ENCODE measurements at places on chromosomes 11 and 22.

DNA sequence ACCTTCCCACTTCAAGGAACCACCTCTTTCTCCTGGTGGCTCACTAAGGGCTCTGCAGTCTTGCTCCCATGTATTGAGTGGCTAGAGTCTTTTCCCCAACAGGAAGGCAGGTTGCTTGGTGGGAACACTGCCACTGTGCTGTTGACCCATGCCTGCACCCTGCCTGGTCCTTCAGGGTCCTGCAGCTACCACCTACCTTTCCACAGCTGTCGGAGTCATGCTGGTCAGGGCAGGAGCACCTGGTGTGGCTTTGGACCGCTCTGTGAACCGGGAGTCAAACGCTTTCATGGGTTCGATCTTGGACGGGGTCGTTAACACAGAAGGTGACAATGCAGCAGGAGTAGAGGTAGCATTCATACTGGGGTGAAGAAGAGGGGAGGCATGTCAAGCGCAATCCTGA, 56.1 kb downstream of the HIRA start:
- no peak for DNase-seq

DNA sequence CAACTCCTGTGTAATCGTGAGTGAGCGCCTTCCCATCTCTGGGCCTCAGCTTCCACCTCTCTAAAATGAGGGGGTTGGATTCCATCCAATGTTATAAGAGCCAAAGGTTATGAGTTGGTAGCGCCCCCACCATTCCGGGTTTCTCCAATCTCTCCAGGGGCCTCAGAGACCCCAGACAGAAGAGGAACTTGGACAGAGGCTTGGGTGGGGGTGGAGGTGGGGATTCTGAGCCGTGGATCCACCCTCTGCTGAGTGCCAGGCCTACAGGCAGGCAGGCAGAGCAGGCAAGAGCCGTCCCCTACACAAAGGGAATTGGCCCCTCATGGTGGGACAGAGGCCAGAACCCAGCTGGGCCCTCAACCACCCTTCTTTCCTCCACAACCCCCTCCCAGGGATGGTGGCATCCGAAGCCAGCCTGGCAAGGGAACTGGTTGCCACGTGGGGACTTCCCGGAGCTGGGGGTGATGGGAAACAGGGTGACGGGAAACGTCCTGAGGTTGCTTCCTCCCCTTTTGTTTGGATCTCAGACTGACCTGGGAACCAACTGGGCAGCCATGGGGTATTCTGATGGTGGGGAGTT, 31.8 kb downstream of the TXN2 start:
- DNase-seq: no peak

DNA sequence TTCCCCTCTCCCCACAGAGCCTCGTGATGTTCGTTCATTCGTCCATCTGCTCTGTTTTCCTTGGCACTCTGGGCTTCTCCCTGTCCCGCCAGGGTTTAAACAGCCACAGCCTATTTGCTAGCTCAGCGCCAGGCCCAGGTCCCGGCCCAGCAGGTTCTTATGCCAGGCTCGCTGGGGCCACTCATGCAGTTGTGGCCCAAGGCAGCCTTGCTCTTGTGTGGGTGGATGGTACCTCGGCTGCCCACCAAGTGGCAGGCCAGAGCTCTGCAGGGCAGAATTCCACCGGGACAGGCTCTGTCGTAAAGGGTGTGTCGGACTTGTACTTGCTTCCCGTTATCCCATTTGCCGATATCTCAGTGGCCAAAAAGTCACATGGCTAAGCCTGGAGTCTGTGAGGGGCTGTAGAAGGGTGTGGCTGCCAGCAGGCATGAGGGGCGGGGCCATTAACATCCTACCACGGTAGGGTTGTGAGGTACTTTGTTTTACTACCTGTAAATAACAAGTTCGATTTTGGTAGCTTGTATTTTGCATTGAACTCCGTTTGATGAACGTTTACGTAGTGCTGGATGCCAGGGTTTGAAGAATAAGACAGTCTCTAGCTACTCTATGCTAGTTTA, 7.9 kb downstream of the FAM118A start:
- DNase-seq: no peak

GRCh38 chr11:2885017-2885677, 428 bp downstream of the CDKN1C start:
- DNase-seq: no peak

DNA sequence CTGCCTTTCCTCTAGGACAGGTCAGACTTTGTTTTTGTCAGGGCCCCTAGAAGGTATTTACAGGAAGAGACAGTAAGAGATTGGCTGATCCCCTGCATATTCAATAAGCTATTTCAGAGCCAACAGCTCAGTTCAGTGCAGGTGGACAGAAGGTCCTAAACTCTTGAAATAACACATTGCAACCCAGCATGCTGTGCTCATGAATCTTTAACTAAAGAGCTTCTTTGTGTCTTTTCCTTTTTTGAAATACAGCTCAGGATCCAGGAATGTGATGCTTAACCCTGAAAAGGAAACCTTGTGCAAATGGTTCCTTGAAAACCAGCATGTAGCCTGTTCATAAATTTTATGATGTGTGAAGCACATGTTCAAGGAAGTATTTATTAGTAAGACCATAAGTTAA, 43.9 kb downstream of the BBOX1 start:
- DNase-seq: no peak

DNA sequence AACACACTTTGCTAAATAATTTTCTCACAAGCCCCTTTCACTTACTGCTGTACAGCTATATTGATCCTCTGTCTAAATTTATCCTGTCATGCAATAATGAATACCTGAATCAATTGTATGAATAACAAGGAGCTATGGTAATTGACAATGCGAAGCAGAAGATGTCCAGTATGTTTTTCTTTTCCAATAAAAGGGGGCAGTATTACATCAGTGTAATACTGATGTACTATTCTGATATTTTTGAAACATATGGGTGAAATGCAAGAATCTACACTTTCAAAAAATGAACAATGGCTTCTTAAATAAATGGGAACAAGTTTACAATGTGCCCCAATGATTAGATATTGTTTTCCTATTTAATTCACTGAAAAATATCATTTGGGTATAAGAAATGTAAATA, 315.1 kb downstream of the SOX6 start:
- DNase-seq: no peak

GRCh38 chr11:69575296-69576068, 65.5 kb upstream of the CCND1 start:
- no peak for DNase-seq

- DNase-seq: no peak
Measured at GRCh38 chr11:70298243-70298915, 27.9 kb downstream of the PPFIA1 start.

GRCh38 chr11:58688789-58689503, 42.8 kb downstream of the GLYAT start:
- DNase-seq: no peak

GRCh38 chr11:124644426-124645280, 22.0 kb downstream of the TBRG1 start:
- peak; percentile 72 for DNase-seq

DNA sequence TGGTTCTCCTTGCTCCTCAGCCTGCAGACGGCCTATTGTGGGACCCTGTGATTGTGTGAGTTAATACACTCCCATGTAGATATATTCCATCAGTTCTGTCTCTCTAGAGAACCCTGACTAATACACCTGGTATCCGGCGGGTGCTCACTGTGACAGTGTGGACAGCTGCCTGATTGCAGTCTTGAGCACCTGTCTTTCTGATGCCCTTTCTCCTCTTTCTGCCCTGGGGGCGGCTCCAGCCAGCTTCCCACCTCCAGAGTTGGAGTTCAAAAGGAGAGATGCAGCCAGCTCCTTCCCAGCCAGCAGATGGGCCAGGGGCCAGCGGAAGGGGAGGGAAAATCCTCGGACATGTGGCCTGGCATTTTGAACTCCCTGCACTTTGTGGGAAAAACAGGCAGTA, 15.0 kb downstream of the SMIM38 start:
- DNase-seq: no peak

DNA sequence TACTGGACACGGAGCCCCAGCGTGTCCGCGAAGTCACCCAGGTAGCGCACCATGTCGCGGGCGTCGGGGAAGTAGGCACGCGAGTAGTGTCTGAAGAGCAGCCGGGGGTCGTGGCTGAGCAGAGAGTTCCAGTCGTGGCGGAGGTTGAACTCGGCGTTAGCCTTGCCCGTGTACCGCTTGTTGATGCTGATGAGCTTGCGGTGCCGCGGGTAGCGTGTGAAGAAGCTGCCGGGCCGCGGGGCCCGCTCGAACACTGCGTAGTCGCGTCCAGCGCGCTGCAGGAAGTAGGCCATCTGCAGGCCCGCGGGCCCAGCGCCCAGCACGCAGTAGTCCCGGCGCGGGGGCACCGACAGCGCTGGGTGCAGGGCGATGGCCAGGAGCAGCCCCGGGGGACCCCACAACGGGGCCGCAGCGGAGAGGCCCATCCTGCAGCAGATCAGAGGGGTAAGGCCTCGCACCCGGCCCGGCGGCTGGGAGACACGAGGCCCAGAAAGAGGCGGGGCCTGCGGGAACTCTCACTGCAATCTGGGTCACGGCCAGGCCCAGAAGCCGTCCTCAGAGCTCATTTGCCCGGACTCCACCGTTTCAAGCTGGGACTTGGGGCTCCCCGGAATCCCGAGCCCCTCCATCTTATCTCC, 723 bp downstream of the FOXRED2 start:
- no peak for DNase-seq

DNA sequence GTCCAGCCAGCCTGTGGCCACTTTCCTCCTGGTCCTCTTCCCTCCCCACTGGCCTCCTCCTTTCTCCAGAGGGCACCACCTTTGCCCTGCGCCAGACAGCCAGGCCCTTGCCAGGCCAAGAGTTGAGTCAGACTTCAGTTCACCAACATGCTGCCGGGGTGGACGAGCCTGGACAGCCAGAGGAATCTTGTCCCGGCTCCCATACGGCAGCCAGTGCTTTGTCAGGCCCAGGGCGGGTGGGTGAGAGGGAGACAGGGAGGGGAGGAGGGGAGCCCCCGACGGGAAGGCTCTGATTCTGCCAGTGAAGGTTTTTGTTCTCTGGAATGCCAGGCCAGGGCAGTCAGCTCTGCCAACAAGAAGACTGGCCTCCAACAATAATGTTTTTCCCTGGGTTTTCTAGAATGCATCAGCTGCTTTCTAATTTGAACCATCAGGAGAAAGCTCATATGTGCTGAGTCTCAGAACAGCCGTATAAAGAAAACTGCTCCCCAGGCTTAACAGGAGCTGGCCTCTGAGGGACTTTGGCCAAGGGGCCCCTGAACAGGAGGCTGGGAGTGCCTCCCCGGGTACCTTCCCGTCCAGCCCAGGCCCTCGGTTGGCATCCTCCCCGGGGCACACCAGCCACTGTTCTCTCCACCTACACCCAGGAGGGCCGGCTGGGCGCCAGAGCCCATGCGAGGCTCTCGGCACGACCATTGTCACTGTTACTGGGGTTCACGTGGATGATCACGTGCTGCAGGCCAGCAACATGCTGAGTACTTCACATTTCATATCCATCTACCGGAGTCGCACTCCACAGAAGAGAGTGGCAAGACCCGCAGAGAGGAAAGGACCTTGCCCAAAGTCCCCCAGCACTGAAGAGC, 28.6 kb downstream of the LIF start:
- no peak for DNase-seq

GRCh38 chr11:99268886-99269285, 248.1 kb downstream of the CNTN5 start:
- DNase-seq: no peak

DNA sequence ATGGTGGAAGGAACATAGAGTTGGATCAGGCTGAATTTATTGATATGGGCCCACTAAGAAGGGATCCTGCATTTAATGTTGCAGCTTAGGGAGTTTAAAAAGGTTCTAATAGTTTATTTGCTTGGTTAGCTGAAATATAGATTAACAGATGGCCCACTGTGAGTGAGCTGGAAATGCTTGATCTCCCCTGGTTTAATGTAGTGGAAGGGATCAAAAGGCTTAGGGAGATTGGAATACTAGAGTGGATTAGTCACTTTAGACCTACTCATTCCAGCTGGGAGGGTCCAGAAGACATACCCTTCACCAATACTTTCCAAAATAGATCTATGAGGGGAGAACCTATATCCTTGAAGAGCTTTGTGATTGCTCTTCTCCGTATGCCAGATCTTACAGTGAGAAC, 130.1 kb upstream of the ZC3H12C start:
- DNase-seq: no peak

DNA sequence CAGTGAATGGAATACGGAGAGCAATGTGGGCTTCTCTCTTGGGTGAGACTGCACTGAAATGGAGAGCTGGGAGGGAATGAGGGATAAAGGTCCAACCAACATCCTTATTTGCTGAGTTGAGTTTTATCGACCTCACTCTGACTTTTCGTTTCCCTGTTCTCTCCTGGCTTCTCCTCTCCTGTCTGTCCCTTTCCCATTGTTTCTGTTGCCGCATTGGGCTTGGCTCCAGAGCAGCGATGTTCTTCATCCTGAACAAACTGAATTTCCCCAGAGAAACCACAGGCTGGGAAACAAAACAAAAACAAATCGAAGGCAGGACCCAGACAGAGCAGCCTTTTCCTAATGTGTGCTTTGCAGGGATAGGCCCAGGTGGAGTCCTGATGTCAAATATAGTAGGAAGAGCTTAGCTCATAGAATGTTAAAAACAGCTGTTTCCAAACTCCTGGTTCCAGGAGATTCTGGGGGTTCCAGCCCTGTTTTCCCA, 30.0 kb downstream of the MOV10L1 start:
- DNase-seq: no peak

DNA sequence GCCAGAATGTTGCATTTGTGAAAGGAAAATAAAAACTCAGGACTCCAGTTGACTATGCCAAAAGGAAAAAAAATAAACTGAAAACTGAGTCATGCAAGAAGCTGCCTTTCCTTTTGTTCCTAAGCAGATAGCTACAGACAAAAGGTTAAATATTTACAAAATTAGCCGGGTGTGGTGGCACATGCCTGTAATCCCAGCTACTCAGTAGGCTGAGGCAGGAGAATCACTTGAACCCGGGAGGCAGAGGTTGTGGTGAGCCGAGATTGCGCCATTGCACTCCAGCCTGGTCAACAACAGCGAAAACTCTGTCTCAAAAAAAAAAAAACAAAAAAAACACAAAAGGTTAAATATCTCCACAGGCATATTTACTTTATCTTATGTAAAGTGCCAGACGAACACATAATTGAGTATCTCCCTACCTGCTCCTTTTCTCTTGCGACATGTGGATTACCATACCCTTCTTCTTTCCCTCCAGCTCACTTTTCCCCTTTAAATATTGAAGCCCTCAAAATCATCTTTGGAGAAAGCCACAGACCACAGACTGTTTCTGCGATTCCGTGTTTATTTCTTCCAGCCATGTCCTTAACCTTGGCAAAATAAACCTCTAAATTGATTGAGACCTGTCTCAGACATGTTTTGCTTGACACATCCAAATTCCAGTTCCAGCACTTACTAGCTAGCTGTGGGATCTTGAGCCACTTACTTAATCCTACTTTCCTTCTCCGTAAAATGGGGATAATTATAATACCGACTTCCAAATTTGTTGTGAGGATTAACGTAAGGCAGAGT, 2.3 kb upstream of the SMPD1 start:
- no peak for DNase-seq

DNA sequence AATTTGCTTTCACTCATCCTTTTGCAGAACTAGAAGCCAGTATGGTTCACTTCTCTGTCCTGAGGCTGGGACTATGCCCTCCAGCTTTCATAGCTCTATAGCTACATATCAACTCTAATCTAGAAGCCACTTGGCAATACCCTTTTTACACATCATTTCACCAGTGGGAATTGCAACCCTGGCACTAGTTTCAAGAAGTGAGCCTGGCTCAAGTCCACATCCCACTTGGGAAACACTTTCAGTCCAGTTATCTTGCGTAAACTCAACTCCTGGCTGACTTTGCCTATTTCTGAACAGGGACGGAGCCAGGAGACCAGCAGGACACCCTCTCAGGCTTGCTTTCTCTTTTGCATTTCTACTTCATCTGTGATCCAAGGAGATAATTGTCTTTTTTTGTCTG, 19.9 kb upstream of the FAT3 start:
- no peak for DNase-seq

All from Kasumi-1 (cell line).